ENCODE measurements at places on chromosomes 4 and X.
A peak's percentile ranks its signal among the peaks of the same experiment; 100 is the strongest.

GRCh38 chr4:8167291-8167690 is 8.7 kb upstream of the ABLIM2 start:
- DNase-seq: no peak

- peak; percentile 22 for DNase-seq
These were observed 76.0 kb downstream of the ARAP2 start for GRCh38 chr4:36168127-36168878.

DNA sequence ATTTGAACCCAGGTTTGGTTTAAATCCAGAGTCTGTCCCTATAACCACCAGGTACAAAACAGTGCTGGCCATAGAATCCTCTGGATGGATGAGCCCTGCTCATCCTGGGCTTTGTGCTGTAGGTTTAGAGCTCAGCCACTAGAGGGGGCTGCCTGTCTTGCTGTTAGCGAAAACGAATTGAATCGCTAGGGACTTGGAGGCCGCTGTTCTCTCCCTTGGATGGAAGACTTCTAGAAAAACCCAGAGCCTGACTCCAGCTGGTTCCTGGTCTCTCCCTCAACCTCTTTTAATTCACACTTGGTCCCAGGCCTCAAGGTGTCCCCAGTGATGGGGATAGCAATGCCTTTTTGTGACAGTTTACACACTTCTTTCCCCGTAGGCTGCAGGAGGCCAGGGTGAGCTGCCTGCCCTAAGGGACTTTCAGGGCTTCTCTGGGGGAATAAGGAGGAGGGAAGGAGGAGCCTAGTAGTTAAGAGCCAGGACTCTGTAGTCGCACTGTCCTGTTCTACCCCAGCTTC is 8.7 kb downstream of the RIPPLY1 start:
- DNase-seq: peak; percentile 61

- no peak for DNase-seq
These were observed 65.7 kb downstream of the CASK start for GRCh38 chrX:41857670-41858069.

DNA sequence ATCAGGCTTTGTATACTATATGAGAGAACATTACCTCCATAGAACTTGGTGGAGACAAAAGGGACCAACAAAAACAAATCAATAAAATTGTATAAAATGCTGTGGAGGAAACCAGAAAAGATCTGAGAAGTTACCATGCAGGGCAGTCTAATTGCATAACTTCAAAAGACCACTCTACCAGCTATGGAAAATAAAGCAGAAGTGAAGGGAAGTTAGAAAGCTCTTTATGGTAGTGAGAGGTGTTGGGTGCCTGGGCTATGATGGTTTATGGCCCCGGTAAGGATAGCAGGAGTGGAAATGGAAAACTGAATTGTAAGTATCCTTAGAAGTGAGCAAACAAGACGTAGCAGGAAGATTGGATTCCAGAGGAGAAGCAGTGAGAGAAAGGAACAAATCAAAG is 3.1 kb downstream of the TMEM184C start:
- no peak for DNase-seq

- DNase-seq: no peak
These were observed 103.9 kb downstream of the USP9X start for GRCh38 chrX:41189156-41189555.

- no peak for DNase-seq
These were observed 13.4 kb upstream of the P2RY10 start for GRCh38 chrX:78931814-78932213.

DNA sequence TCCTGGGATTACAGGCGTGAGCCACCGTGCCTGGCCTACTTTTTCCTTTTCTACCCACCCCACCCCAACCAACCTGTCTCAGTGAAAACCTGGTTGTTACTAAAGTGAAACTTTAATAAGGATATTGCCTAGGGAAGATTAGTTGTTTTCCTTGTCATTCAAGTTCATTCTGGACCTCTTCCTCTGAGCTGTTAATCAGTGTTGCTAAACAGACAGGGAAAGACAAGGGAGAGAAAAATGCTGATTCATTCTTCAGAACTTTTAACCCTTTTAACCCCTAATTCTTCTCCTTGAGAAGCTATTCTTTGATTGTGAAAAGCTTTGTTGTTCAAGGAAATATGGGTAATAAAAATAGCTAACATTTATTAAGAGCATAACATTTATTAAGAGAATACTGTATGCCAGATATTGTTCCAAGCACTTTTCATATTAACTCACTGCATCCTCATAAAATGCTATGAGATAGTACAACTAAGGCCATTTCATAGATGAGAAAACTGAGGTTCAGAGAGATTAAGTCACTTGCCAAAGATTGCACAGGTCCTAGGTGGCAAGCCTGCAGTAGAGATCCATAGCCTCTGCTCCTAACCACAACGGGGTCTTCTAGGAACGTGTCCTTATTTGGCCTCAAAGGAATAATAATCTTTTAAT is 34.8 kb downstream of the OSTC start:
- peak; percentile 39 for DNase-seq

DNA sequence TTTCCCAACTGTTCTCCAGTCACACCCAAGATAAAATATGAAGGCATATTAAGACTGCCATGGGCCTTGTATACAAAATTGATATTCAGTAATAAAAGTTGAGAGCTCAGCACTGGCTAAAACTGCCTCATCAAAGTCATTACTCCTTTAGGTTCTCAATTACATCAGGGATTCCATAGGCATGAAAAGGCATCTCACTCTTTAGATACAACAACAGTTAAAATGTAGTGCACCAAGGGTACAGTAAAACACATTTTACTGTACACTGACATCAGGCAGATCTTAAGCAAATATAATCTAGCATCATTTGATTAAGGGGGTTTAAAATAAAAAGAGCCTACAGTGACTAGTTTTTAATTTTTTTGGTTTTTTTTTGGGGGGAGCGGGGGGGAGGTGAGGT is 107.7 kb downstream of the PPP3CA start:
- peak; percentile 62 for DNase-seq

- no peak for DNase-seq
These were observed 1957.1 kb upstream of the ADGRL3 start for GRCh38 chr4:59243038-59243437.

- DNase-seq: peak; percentile 53
These were observed 9.3 kb downstream of the ZXDA start for GRCh38 chrX:57900975-57901374.

- DNase-seq: no peak
These were observed 347.8 kb downstream of the GBA3 start for GRCh38 chr4:23040539-23040938.
